Pulmonary artery endothelial cell (primary cell): ENCODE measurements at places on chromosomes 6 and 20. TPM values are rescaled to one million over a fixed set of nuclear protein-coding genes. Genes with fewer than 3 reads are reported as not detected.

The ZHX3 gene
- 8.8 and 9.0 TPM in 2 replicates for total RNA-seq

DNA sequence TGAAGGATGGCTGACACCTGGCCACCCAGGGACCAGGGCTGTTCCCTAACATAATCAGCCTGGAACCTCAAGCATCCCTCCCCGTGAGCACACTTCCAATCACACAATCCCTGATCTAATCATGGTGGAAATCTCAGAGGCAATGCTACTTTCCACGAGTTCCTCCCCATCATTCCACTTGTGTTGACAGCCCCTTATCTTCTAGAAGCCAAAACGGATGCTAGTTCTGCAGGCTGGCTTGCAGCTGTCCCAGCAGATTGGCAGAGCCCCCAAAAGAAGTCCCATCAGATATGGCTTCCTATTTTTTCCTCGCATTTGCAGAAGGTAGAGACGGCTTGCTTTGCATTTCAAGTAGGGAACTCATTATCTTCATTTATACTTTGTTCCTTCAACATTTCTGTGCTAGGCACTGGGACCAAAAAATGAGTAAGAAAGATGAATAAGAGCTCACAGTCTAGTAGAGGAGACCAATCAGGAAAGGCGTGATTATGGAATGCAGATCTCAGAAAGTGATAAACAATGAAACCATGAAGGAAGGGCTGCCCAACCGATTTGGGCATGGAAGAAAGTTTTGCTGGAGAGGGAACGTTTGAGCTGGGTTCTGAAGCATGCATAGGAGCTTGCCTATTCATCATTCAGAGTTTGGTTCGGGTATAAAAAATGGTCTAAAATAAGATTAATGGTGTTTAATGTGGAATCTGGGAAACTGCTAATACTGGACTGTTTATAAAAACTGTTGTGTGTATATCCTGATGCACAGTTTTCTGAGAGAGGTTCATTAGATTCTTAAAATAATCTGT is 44.6 kb upstream of the TBC1D7 start:
- DNase-seq, result no peak

The C6orf52 gene
- total RNA-seq, result 0.26 TPM in 1 of 2 replicates, not detected in the other

The TPBG gene
- total RNA-seq, result 9.0 and 11.4 TPM in 2 replicates

GRCh38 chr6:110063594-110064263 is 85.6 kb downstream of the GPR6 start:
- DNase-seq, result no peak

DNA sequence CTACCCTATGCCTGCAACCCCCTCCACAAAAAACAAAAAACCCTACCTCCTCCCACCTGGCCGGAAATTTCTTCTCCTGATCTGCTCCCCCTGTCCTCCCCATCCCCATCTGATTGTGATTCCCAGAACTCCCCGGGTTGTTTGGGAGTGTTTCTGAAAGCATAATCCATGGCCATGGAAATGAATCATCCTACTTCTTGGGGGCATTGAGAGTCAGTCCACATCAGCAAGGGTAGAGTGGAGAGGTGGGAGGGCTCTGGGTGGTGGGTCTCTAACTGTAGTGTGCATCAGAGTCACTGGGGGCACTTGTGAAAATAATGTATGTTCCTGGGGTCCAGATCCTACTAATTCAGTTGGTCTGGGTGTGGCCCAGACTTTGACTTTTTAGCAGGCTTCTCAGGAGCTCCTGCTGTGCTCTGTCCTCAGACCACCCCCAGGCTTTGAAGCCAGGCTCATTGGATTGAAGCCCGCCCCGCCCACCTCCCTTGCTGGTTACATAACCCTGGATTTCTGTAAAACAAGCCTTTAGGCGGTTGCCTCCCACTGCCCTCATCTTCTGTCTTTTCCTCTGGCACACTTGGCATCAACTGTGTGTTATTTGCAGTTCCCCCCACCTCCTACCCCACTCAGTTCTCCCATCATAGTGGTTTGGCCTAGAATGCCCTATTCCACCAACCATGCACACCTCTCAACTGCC is 10.5 kb downstream of the PIGT start:
- DNase-seq, result no peak

GRCh38 chr6:17820055-17820454 is 113.3 kb upstream of the NUP153 start:
- no peak for DNase-seq

GRCh38 chr20:13717631-13718044 is 67.1 kb downstream of the ESF1 start:
- no peak for DNase-seq

- DNase-seq, result no peak
These were observed 12.0 kb upstream of the SLC17A5 start for GRCh38 chr6:73665686-73666319.

GRCh38 chr6:106002005-106002404 is 84.1 kb upstream of the PRDM1 start:
- DNase-seq, result no peak

The EPPIN gene
- not detected in 2 replicates for total RNA-seq

DNA sequence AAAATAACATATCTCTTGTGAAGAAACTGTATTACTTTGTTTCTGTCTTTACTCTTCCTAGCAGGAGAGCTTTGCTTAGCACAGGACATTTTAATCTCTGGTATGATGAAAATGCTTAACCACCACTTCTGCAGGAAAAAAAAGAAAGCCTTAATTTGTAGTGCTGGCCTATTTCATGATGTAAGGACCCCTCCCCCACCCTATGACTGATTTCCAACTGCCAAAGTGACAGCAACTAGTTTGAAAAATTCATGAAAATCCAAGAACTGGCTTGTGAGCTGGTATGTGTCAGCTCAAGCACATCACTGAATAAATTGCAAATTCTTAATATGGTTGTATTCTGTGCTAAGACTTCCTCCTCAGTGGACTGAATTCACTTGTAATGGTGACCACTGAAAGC is 125.3 kb downstream of the REV3L start:
- no peak for DNase-seq

The LCA5 gene
- total RNA-seq, result 4.3 and 6.1 TPM in 2 replicates

GRCh38 chr20:53728359-53728758 is 134.7 kb upstream of the ZNF217 start:
- DNase-seq, result no peak

- DNase-seq, result no peak
These were observed 176.5 kb downstream of the DLL1 start for GRCh38 chr6:170114187-170114945.

DNA sequence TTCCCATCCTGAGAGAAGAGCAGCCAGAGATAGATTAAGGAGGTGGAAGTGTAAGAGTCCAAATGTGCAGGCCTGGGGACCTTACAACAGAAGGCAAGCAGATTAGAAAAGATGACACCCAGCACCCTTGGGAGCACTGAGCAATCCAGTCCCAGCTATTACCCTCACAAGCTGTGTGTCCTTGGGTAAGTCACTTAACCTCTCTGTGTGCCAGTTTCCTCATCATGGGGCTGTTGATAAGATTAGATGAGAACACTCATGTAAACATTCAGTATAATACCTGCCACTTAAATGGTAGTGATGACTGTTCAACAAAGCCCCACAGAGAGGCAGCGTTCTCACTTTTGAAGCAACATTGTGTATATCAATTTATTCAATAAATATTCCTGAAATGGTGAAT is 114.8 kb upstream of the CST7 start:
- no peak for DNase-seq

GRCh38 chr6:36786055-36786675 is 53.1 kb downstream of the CPNE5 start:
- no peak for DNase-seq

DNA sequence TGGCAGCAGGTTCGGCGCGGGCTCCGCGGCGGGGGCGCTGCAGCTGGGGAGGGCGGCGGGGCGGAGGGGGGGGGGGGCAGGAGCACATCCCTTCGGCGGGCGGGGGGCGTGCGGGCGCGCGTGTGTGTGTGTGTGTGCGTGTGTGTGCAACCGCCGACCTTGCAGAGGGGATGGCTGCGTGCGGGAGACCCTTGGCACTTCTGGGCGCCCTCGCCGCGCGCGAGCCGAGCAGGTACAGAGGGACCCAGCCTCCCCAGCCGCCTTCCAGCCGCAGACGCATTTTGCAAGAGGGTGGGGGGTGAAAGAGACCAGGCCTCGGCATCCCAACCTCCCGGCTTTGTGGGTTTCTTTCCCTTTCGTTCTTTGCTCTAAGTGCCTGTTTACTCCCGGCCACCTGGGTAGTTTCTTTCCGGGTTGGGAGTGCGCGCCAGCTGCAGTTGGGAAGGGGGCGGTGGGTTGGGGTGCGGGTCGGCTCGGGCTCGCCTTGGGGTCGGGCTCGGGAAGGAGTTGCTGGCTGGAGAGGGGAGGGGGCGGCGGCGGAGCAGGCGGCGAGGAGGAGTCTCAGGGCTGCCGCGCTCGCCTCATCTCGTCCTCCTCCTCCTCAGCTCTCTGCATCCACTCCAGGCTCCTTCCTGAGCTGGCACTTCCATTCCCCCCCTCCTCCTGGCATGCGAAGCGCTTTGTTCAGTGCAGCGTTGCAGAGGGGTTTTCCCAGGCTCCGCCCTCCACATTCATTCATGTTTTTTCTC is 620 bp downstream of the HIVEP1 start:
- peak; percentile 87 for DNase-seq

The SNAP25 gene
- total RNA-seq, result 0.25 TPM in 1 of 2 replicates, not detected in the other

DNA sequence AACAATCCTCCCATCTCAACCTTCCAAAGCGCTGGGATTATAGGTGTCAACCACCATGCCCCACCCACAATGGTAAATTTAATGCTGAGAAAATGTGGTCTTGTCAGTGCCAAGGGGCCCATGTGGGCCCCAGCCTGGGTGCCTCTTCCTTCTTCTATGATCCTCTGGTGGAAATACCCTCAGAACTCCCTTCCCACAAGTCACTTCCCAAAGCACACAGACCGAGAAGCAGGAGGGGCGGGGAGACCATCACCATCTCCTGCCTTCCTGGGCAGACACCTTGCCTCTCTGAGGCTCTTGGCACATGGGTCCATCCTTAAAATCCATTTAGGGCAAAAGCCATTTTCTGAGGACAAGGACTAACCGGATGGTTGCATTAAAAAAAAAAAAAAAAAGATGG is 59.0 kb downstream of the NOL4L start:
- DNase-seq, result no peak
